ENCODE measurements at places on chromosomes 16 and 17.

DNA sequence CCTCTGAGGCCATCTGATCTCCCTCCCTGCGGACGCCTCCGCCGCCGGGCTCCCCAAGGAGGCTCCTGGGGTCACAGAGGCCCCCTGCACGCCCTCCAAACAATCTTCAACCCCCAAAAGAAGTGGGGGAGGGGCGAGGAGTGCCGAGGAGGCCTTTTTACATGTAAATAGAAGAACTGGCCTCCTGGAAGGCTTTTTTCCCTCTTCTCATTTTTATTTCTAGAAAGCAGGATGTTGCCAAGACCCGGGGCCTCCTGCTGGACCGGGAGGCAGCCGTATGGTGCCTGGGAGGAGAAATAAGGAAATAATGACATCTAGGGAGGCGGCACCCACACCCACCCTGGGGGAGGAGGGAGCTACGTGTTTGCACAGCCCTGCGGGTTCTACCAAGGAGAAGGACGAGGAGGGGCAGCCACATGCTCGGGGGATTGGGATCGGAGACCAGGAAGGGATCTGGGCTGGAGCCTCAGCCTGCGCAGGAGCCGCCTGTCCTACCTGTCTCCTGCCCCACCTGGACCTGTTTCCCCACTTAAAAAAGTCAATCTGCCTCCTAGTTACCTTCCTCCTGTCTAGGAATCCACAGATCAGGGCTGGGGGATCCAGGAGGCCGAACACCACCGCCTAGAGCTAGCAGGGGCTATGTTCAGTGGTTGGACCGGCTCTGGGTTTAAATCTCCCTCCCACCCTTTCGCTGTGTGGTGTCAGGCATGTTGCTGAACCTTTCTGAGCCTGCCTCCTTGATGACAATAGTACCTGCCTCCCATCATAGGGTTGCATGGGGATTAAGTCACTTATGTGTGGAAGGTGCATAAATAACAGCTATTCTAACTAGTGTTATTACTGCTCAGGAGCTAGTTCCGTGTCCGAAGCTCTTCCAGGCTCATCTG, 175.7 kb upstream of the GSE1 start:
- DNase-seq, result no peak

- no peak for DNase-seq
Measured at GRCh38 chr16:53545433-53545832, 42.4 kb upstream of the AKTIP start.

GRCh38 chr17:49409066-49409465, 5.6 kb downstream of the PHB1 start:
- no peak for DNase-seq

DNA sequence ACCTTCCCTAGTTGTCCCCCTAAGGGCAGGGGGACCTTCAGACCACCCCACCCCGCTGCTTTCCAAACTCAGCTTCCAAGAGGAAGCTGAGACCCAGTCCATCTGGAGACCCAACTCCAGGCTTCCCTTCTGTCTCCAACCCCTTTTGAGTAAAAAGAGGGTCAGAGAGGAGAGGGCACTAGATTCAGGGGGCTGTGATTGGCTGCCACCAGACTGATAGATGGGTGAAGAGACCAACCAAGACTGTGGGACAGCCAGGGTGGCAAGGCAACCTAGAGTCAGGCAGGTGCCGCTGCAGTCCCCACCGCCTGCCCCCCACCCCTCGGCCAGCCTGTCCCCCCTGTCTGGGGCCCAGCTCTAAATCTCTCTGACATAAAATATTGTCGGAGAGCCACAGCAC, 92.5 kb downstream of the SDK2 start:
- no peak for DNase-seq

DNA sequence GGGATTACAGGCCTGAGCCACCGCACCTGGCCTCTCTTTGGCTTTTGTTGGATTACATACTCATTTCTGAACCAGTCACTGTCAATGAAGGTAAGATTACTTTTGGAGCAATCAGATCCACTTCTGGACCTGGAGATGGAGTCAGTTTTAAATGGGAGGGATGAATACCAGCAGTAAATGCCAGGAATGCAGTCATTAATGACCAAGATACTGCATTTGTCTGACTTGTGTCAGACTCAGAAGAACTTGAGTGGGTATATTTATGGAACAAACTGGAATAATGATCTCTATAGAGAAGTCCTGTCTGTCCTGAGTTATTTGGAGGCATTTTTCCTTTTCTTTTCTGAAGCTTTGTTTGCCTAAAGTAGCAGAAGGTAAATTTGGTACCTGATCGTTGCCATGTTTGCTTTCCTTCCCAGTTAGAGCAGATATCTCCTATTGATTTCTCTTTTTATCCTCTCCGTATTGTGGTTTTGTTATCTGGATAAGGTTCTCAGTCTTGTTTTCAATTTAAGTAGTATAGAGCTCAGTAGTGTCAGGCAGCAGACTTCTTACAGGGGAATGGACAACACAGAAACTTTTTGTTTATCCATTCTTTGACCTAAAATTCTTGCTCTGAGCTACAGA, 10.7 kb downstream of the NLK start:
- no peak for DNase-seq

GRCh38 chr17:71170070-71170469, 950.8 kb upstream of the SOX9 start:
- no peak for DNase-seq

DNA sequence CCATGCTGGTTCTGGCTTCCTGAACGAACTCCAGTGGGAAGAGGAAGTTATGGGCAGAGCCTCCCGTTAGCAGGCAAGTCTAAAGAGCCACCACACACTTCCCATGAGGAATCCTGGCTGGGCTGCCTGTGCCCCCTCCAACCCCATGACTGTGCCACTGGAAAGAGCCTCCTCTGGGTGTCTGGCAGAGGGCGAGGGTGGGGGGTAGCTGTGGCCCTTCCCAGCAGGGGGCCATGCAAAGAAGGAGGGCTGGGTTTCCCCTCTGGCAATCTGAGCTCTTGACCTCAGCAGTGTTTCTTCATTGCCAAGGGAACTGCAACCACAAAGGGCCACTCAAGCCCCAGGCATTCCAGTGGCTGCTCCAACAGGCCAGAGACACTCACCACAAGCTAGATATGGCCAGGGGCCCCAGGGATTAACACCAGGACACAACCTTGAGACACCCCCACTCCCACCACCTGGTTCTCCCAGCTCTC, 1.7 kb upstream of the RRAD start:
- DNase-seq, result peak; percentile 57

DNA sequence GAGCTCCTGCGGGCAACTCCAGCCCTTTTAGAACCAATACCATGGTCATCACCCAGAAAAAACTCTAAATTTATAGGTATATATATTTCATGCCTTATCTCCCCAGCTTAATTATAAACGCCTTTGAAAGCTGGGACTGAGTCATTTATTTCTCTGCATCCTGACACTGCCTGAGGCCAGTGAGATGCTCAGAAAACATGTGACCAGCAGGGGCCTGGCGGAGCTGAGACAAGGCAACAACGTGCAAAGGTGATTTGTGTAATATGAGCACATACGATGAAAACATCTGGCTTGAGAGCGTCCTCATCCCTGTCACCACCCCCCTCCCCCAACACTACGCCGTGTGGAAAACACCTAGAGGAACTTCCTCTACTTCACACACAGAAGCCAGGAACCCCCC, 22.7 kb downstream of the NXN start:
- no peak for DNase-seq

- DNase-seq, result no peak
Measured at GRCh38 chr17:75681289-75681688, 14.2 kb downstream of the SAP30BP start.

DNA sequence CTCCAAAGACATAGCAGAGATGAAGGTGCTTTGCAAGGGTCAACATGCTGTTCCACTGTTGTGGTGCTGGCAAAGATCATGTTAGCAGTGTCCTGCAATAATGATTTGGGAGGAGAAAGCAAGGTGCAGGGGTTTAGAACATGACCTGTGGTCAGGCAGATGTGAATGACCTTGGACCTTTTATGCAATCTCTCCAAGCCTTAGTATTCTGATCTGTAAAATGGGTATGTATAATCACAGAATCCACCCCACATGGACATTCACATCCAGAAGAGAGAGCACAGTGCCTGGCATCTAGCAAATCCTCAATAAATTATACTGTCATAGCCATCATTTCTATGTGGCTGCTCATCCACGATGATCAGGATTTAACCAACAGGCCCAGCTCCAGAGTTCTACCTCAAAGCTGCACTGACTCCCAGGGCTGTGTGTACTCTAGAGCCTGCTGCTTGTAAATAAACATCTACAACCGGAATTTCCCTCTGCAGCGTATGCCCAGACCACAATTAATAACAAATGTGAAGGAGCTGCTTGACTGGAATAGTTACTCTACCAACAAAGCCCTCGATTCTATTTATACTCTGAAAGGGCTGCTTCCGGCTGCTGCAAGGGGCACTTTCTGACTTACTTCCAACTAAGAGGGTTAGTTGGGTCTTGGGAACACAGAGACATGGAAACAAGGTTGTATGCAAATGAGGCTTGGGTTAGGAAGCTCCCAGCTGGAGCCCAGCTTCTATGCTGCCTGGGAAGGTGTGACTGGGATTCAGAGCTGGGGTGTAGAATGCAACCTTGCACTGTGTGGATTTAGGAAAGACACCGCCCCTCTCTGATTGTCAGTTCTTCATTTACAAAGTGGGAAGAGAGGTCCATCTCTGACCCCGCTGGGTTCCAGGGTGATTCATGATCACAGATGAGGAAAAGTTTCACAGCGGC, 265.2 kb downstream of the XYLT1 start:
- no peak for DNase-seq

DNA sequence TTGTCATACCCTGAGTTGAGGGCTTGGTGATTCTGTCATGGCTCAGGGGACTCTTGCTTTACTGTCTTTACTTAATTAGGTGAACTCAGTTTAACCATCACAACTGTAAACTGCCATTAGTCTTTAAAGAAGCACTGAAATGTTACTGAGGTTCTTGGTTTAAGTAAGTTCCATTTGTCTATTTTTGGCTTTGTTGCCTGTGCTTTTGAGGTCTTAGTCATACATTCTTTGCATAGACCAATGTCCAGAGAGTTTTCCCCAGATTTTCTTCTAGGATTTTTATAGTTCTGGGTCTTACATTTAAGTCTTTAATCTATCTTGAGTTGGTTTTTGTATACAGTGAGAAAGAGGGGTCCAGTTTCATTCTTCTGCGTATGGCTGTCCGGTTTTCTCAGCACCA, 137.5 kb downstream of the SOCS1 start:
- DNase-seq, result no peak

DNA sequence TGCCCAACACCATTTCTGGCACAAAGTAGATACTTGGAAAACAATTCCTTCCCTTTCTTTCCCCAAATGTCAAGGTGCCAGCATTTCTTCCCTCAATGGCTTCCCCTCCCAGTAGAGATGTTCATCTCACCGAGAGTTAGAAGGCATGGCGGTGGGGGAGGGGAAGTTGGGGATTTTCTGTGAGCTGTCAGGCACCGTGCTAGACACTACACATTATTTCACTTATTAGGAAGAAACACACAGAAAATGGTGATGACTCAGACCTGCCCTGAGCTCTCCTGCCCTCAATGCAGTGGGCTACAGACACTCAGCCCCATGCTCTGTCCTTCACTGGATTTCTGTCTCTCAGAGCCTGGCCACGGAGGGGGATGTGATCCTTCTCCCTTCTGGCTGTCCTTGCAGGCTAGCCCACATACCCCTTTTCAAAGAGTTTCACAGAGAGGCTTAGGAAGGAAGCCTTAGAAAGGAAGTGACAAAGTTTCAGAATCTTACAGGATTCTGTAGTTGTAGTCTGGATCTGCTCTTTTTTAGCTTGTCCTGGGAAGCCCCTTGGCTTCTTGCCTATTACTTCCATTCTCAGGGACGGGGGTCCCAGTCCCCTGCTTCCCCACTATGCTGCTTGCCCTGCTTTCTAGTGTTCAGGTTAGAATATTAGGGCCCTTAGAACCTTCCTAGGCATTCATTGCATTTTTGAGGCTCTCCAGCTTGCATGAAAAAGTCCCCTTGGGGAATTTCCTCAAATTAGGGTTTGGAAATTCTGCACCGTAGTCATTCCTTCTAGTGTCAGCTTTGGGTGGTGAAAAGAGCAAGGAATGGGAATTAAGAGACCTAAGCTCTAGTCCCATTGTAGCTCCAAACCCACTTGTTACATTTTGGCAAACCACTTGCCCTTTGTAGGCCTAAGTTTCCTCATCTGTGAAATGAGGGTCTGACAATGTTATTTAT, 12.2 kb upstream of the CCL5 start:
- no peak for DNase-seq

- no peak for DNase-seq
Measured at GRCh38 chr17:7195971-7196370, 16.8 kb upstream of the ASGR1 start.

- DNase-seq, result no peak
Measured at GRCh38 chr17:17196776-17197175, 9.4 kb downstream of the PLD6 start.
